ENCODE measurements at places on chromosomes 5 and 9.

- H3K27ac ChIP-seq = no peak overlapping the region
- no peaks in the 10 kb centered on the region for H3K36me3 ChIP-seq
- H3K4me1 ChIP-seq = peaks cover 8% of the 10 kb centered on the region
- H3K27me3 ChIP-seq = peaks cover 2% of the 10 kb centered on the region
- H3K4me3 ChIP-seq = no peak overlapping the region
- no peak for DNase-seq
Measured at GRCh38 chr9:98573749-98574278, 134.9 kb downstream of the GABBR2 start.

DNA sequence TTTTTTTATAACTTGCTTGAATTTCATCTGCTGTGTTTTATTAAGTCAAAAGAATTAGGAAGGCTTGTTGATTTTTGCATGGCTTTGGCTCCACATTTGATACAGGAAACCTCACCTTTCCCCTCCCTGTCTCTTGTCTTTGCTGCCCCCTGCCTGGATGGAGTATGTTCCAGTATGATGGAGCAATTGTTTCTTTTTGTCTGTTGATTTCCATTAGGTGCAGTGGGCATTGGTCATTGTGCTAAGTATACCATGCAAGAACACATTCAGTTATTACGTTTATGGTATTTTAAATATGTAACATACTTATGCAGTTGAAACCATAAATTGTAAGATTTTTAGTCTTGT is 19.6 kb downstream of the TJP2 start:
- H3K4me1 ChIP-seq = no peaks in the 10 kb centered on the region
- DNase-seq = no peak
- no peaks in the 10 kb centered on the region for H3K36me3 ChIP-seq

DNA sequence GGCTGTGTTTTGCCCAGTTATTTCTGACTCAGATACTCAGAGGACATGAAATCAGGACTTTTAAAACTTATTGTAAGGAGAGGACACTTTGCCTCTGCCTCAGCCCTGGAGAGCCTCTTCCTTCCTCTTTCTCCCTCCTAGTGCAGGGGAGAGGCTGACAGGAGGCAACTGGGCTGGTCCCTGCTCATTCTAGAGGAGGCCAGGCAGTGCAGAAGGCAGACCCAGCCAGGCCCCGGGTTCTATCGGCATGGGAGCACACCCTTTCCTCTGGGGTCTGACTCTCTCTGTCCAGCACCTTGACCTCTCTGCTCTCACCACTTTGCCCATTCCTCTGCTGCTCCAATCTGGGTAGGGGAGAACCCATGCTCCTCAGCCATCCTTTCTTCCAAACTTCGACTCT is 16.0 kb upstream of the SMIM32 start:
- H3K27ac ChIP-seq = no peak overlapping the region
- peaks cover 3% of the 10 kb centered on the region for H3K27me3 ChIP-seq
- no peak overlapping the region for H3K4me3 ChIP-seq
- H3K4me1 ChIP-seq = no peaks in the 10 kb centered on the region

DNA sequence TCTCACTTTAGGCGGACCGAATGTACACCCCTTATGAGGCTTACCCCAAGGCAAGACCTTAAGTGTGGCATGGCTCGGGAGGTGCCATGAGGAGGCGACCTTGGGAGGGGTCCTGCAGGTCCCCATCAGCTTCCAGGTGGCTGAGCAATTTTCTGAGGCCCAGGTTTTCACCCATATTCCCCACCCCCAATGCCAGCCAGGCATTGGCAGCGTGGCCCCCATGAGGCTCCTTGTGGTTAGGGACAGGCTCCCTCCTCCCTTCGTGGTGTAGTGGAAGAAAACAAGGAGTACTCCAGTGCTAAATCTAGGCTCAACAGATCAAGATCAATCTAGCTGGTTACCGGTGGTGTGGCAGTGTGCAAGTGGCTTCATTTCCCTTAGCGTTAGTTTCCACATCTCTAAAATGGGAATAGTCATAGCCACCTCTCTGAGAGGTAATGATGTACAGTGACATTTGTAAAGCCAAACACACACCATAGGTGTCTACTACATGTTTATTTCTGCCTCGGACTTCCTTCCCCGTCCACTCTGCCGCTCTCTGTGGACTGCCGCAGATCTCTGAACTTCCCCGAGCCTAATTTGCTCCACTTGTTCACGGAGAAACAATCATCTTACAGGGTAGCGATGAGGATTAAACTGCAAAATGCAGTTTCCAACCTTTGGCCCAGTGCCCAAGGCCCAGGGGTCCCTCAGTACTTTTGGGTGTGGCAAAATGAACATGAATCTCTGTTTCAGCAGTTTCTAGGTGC is 8.4 kb downstream of the LHX2 start:
- H3K4me3 ChIP-seq = no peak overlapping the region
- no peaks in the 10 kb centered on the region for H3K36me3 ChIP-seq
- no peaks in the 10 kb centered on the region for H3K27me3 ChIP-seq

DNA sequence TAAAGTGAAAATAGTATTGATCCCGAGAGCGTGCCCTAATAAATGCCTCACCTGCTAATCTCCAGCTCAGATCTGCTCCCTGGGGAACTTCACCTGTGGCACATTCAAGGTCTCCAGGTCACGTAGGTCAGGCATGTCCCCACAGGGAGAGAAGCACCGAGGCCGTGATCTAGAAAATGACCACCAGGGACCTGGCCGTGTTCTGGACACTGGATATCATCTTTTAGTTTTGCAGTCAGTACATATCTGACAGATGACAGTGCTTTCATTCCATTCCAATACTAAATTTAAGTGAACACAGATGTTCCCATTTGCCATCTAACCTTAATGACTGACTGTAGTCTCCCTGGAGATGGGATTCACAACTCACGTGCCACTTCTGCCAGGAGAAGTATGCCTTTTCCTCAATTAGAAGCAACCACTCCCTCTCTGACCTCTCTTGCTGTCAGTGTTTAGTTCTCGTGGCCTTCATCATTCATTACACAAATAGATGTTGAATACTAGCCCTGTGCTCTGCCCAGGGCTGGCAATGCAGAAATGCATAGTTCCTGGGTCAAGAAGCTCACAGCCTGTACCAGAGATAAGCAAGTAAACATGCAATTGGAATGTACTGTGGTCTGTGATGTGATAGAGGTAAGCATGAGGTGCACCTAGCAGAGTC is 276.5 kb downstream of the NTRK2 start:
- DNase-seq = no peak
- no peaks in the 10 kb centered on the region for H3K4me1 ChIP-seq
- no peak overlapping the region for H3K4me3 ChIP-seq
- H3K27me3 ChIP-seq = no peaks in the 10 kb centered on the region
- no peak overlapping the region for H3K27ac ChIP-seq

DNA sequence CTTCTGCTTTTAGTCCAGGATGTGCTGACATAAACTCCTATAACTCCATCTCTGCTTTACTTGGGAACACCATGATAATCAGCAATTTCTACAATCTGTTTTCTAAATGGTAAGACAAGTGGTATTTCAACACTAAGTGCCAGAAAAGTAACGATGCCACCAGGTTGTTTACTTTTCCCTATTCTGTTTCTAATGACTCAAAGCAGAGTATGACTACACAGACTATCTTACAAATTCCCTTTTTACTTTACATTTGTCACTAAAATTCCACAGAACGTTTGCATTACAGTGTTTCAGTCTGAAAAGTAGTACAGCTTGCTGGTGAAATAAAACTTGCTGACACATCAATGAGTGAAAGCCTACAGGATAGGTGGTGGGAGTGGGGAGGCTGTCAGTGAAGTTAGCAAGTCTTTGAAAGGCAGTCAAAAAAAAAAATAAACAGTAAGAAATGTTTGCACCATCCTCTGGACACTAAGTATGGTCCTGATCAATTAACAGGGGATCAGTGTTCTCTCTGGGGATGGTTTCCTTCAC is 186.5 kb downstream of the LURAP1L start:
- H3K4me3 ChIP-seq = no peak overlapping the region
- DNase-seq = no peak
- no peak overlapping the region for H3K27ac ChIP-seq
- H3K36me3 ChIP-seq = no peaks in the 10 kb centered on the region

DNA sequence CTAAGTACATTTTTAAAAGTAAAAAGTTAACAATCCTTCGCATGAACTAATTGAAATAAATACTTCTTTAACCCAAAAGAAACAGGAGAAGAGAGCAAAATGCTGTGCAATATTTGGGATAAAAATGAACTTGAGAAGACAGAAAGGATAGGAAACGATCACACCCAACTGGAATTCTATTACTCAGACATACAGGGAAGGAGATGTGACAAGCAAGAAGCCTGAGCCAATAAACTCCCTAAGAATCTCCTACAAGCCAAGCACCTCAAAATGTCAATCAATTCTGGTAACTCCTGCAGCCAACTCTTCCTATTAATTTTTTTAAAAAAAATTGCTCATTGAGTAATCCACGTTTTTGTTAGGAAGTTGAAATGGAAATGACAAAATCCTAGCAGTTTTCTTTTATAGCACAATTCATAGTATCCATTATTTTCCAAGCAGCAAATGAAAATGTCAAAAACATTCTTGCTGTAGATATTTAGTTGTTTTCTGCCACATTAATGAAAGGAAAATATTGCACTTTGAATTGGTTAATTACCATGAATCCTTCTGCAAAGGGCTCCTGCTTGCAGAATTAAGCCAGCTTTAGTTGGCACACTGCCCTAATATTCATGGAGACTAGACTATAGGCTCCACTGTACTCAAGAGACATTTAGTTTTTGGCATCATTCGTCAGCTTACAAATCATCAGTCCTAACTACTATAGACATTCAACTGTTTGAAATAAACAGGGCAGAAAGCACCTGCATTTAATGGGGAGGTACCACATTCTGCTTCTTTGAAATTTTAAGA is 89.0 kb downstream of the RFX3 start:
- no peaks in the 10 kb centered on the region for H3K27me3 ChIP-seq
- no peak overlapping the region for H3K27ac ChIP-seq
- DNase-seq = no peak
- H3K4me1 ChIP-seq = peaks cover 3% of the 10 kb centered on the region
- H3K4me3 ChIP-seq = no peak overlapping the region

DNA sequence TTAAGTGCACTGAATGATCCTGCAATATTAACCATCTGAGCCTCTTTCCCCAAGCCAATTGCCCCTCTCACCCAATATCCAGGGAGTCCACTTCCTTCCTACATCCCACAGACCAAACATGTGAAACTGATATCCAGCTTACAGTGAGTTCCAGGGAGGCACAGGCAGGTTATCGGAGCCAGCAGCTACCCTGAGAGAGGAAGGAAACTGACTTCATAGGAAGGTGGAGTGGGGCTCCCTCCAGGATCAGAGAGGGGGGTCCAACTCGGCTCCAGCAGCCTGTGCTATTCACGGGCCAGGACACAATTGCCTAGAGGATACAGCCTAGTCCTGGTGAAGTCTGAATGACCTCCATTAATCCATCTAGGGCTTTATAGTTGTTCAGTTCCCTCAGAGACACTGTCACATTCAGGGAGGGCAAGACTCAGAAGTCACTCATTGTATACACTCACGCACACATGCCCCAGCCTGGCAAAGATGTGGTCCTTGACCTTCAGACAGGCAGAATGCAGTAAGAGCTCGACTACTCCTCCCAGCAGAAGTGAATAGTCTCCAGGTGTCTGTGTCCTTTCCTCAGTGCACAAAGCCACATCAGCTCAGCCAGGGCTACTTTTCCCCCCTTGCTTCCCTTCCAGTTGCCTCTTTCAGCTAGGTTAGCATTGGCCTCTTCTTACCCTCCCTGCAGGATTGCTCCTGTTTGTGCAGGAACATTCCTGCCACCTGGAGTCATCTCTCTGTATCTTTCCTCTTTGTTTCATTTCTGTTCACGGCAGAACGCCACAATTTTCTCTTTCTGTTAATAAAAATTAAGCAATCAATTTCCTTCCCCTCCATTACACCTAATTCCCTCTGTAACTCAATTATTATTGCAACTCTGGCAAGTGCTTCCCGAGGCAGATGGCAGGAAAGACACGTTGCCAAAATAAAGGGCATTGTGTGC is 501.7 kb downstream of the ARHGEF28 start:
- no peaks in the 10 kb centered on the region for H3K36me3 ChIP-seq
- DNase-seq = no peak
- H3K27ac ChIP-seq = no peak overlapping the region
- no peak overlapping the region for H3K4me3 ChIP-seq

GRCh38 chr5:113278976-113279375 is 155.8 kb downstream of the TSSK1B start:
- H3K4me3 ChIP-seq = no peak overlapping the region
- no peak overlapping the region for H3K27ac ChIP-seq
- no peak for DNase-seq
- no peaks in the 10 kb centered on the region for H3K36me3 ChIP-seq

DNA sequence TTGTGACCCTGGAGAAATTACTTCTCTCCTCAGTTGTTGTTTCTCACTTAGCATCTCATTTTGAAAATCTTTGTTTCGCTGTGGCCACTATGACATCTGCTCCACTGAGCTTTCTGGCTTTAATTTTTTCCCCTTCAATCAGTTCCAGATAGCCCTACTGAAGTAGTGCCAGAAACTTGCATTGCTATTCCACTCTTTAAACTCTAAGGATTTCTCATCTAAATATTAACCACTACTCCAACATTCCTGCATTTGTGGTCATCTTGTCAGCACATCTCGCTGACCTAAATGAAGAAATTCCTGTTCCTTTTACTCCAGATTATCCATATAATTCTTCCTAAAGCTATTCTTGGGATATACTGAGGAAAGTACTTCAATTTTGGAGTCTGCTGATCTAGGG is 15.3 kb upstream of the NOL6 start:
- no peaks in the 10 kb centered on the region for H3K27me3 ChIP-seq
- no peaks in the 10 kb centered on the region for H3K4me1 ChIP-seq
- no peak overlapping the region for H3K4me3 ChIP-seq
- no peak overlapping the region for H3K27ac ChIP-seq
- H3K36me3 ChIP-seq = no peaks in the 10 kb centered on the region

DNA sequence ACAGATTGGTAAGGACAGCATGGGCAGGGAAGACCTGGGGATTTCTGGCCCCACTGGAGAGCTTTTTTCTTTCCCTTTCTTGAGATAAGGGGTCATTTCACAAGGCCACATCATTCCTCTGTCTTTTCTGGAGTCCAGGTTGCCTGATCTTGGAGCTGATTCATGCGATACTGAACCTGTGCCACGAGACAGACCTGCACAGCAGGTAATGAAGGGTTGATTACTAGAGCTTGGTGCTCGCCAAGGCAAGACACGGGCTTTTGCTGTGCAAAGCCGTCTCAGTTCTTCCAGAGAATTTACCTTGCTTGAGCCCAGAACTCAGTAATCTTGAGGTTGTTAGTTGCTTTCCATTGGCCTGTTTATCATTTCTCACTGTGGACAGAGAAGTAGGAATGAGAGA is 39.2 kb downstream of the NUP188 start:
- no peak overlapping the region for H3K4me3 ChIP-seq
- peaks cover 5% of the 10 kb centered on the region for H3K36me3 ChIP-seq

GRCh38 chr5:115594128-115595047 is 7.9 kb downstream of the TICAM2 start:
- H3K36me3 ChIP-seq = no peaks in the 10 kb centered on the region
- peaks cover under 1% of the 10 kb centered on the region for H3K4me1 ChIP-seq
- H3K27me3 ChIP-seq = no peaks in the 10 kb centered on the region
- no peak for DNase-seq

- no peak overlapping the region for H3K27ac ChIP-seq
- H3K36me3 ChIP-seq = peaks cover 47% of the 10 kb centered on the region
- H3K4me3 ChIP-seq = no peak overlapping the region
Measured at GRCh38 chr9:132401824-132402223, 4.8 kb downstream of the TTF1 start.

All from B cell (primary cell).